ENCODE measurements at places on chromosomes 2 and 18.

DNA sequence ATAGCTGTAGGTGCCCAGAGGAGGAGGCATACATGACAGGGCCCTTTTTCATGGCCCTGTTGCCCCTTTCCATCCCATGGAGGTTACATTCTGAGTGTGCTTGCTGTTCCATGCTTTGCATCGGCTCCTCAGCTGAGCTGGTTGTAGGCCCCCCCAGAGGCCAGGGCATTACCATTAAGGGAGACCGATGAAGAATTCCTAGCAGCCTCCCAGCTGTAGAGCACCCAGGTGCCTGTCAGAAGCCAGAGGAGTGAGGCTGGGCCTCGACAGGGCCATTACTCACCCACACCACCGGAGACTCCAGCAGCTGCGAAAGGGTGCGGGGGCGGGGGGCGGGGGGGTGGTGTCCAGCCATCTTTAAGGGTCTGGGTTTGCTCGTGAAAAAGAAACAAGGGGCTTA is 72.2 kb downstream of the GALNT14 start:
- DNase-seq: no peak

DNA sequence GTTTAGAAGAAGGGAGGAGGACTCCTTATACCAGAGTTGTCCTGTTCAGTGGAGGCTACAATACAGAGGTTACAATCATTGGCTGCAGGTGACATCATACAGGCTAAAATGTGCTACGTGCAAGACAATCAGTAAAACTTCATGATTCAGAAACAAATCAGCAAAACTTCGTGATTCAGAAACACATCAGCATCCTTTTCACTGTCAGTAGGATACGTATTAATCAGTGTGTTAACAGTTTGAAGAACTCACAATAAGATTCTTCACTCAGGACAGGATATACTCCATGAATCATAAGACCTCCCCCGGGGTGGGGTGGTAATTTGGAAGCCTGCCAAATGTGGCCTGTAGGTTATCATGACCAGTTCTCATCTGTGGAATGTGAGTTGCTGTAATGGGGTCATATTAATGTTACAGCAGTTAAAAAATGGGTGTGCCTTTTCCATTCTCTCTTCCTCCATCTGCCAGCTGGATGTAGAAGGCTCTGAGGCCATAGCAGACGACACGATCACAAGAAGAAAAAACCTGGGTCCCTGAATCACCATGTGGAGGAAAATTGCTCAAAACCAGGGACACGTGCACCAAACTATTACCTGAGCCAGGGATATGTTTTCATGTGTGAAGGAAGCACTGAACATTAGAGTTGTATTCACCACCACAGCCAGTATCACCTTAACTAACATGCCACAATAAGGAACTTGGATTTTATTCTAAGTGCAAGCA is 134.8 kb upstream of the CREB1 start:
- DNase-seq: peak; percentile 84

DNA sequence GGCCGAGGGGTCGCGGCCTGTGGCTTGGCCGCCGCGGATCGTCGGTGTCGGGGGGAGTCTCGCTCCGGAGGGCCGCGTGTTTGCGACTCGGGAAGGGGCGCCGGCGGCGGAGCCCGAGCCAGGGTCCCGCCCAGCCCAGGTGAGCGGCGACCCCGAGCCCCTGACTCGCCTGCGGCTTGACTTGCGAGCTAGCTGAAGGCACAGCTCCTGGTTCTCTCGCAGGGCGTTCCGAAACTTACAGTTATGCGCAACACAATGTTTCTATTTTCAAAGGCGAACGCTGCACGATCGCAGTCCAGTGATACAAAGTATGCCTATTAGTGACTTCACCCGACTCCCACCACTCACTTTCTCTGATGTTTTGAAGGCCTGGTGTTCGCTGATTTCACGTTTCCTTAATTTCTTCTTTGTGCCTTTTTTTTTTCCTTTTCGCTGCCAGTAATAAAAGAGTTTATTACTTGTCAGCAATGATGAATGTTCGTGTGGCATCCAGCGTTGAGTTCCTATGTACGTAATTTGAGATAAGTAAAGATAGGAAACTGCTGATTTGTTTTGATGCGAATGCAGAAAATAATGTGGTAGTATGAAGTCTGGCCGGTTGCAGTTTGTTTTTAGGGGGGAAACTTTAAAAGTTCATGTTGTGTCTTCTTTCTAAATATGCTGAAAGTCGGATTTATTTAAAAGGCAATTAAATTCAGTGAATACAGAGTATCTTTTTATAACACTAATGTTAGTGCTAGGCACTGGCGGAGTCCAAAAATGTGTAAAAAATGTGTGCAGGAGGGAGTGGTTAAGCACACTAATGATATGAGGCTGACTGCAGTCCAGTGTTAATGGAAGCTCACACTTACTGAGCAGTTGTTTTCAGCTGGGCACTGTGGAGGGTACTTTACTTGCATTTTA is 706 bp downstream of the UBXN2A start:
- DNase-seq: peak; percentile 35

DNA sequence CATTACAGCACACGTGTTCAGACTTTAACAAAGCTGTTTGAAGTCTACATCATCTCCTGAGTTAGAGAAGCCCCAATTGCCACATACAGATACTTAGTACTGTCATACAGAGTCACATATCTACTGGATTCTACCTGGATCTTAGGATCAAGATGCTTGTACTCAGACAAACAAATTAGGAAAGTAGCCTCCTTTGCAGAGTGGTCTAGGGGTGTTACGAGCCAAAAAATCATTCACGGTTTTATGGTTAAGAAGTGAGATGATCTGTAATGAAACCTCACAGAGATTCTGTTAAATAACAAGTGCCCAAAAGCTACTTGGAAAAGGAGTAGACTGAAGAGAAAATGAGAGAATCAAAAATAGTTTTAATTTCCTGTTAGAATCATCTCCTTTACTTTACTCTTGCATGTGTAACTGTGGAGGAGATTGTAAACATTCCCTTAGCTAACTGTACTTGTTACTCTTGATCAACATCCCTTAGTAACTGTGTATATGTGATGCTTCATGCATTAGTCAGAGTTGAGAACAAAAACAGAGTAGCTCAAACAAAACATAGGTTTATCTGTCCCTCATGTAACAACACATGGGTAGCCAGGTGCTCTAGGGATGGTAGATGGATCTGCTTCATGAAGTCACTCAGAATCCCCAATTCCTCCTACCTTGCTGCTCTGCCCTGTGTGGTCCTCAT is 16.4 kb upstream of the IL1RL1 start:
- no peak for DNase-seq

GRCh38 chr2:118091631-118092030 is 3.4 kb downstream of the INSIG2 start:
- no peak for DNase-seq

- DNase-seq: peak; percentile 67
Observed at GRCh38 chr2:100818606-100819369, 1.2 kb upstream of the NPAS2 start.

- peak; percentile 77 for DNase-seq
Observed at GRCh38 chr2:56801770-56802169, 618.0 kb downstream of the CCDC85A start.

GRCh38 chr18:54883816-54884604 is 55.7 kb downstream of the RAB27B start:
- DNase-seq: no peak

GRCh38 chr2:42074661-42075060 is 26.8 kb downstream of the PKDCC start:
- DNase-seq: no peak
